ENCODE measurements at places on chromosomes 1 and 21.

GRCh38 chr1:29043274-29043965 is 80.3 kb downstream of the TMEM200B start:
- no peak for DNase-seq

DNA sequence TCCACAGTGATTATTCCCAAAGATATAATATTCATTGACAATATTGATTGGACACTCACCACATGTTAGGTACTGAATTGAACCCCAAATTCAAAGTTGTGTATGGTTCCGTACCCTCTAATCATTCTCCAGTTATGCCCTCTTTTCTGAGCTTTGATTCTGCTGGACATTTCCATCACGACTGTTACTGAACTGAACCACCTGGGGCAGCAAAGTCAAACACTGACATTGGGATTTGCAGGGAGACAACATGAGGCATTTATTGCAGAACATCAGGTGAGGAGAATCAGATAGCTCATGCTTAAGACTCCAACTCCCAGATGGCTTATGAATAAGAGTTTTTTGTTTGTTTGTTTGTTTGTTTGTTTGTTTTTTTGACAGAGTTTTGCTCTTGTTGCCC is 420.9 kb downstream of the DISC1 start:
- no peak for DNase-seq

GRCh38 chr1:237562242-237562823 is 328.4 kb downstream of the ZP4 start:
- DNase-seq: no peak

GRCh38 chr1:143497374-143497747 is 474.4 kb downstream of the FAM72C start:
- DNase-seq: peak; percentile 12

DNA sequence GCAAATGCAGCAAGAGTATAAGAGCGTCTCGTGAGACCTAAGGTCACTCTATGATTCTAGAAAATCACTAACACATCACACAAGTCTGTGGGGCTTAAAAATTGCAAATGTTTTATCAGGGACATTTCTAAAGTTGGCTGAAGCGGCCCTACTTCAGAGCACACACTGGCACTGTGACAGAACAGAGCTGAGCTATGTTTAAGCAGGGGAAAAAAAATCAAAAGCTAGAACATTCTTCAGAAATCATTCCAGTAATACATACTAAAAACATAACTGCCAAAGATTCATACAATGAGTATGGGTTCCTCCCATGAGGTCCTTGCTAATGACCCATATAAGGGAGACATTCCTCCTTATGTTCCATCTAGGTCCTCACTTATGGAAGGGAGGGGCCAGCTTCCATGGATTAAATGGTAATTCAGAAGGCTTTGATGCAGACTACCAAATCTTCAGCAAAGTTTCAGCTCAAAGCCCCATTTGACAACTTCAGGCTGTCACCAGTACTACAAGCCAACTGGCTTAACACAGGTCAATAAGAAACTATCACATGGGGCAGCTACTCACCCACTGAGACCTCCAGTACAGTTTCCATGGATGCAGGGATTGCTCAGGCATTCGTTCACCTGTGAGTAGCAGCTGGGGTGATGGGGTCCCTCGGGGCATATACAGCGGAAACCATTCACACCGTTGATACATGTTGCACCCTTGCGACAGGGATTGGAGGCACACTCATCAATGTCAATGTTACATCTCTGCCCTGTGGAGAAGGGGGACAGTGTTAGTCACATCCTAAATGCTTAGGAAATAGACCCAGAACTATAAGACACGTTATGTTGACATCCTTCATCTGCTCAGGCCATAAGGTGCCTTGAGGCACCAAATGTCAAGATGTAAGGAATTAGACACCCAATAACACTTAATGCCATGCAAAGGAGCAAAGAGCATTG is 58.4 kb upstream of the ADAM30 start:
- DNase-seq: no peak

- DNase-seq: no peak
Measured at GRCh38 chr1:63042278-63042677, 258.3 kb downstream of the ATG4C start.

DNA sequence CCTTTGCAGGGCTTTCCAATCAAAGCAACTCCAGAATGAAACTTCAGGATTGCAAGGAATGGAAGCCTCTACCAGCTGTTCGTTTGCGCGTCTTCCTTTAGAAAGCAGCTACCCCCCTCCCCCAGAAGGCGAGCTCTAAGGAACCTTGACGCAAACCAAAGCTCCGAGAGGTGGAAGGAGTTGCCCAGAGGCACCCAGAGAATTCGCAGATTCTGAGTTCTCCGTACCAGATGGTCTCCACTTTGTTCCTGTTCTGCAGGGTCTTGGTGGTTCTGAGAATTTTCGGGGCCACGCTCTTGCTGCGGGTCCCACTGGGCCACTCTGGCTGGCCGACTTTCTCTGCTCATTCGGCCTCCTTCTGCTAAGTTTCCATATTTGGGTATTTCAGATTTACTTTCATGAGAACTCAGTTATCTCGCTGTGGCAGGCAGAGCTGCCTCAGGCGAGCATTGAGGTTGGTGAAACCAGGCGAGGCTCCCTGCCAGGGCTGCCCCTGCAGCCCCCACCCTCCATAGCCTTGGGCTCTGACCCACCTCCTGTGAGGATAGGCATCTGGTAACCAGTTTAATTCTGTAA is 801 bp downstream of the TRAF5 start:
- DNase-seq: peak; percentile 52

GRCh38 chr1:30901798-30902581 is 6.6 kb downstream of the SDC3 start:
- no peak for DNase-seq

GRCh38 chr21:44724926-44725325 is 13.6 kb upstream of the TSPEAR start:
- peak; percentile 19 for DNase-seq

- DNase-seq: peak; percentile 48
Measured at GRCh38 chr1:116861137-116861536, 48.6 kb upstream of the PTGFRN start.

DNA sequence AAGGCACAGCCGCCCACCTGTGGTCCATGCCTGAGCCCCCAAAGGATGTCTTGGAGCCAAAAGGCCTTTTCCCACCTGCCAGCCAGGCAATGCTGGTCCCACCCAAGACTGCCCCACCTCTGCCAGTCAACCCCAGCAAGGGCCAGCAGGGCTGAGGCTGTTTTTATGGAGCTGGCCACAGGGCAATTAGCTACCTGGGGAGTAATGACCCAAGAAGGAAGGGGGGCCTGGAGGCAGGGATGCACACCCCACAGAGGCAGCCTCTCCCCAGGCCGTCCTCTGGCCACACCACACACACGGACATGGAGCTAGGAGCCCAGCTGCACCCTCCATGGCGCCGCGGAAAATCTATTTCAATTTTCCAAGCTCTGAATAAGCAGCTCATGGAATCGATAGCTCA is 27.2 kb downstream of the CHD5 start:
- no peak for DNase-seq

- DNase-seq: no peak
Measured at GRCh38 chr1:213507472-213508223, 456.6 kb downstream of the RPS6KC1 start.

- no peak for DNase-seq
Measured at GRCh38 chr1:152886085-152886484, 8.0 kb downstream of the SMCP start.

GRCh38 chr1:44777547-44777946 is 2.2 kb downstream of the RPS8 start:
- no peak for DNase-seq

GRCh38 chr21:44332383-44332782 is 6.8 kb downstream of the CFAP410 start:
- no peak for DNase-seq

GRCh38 chr1:100710906-100711682 is 8.4 kb upstream of the VCAM1 start:
- DNase-seq: no peak

- no peak for DNase-seq
Measured at GRCh38 chr1:114108751-114109255, 44.9 kb downstream of the SYT6 start.

GRCh38 chr1:43706598-43707189 is 642 bp upstream of the ST3GAL3 start:
- DNase-seq: peak; percentile 72

DNA sequence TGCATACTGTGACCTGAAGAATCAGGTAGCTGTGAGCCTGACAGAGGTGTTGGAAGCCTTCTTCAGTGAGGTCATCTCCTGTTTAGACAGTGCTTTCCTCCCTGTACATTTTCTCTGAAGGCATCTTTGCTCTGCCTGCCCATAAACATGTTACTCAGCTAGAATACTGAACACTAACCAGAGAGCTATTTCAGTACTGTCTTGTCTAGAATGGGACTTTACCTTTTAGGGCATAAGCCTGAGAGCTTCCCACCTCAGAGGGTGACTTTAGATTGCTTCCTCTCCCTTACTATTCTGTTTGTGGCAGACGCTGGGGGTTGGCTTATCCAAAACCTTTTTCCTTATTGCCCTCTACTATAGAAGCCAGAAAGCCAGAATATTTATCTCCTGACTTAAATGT is 23.3 kb upstream of the ZNF326 start:
- no peak for DNase-seq

GRCh38 chr1:113073479-113073950 is 517 bp downstream of the LRIG2 start:
- DNase-seq: peak; percentile 74

DNA sequence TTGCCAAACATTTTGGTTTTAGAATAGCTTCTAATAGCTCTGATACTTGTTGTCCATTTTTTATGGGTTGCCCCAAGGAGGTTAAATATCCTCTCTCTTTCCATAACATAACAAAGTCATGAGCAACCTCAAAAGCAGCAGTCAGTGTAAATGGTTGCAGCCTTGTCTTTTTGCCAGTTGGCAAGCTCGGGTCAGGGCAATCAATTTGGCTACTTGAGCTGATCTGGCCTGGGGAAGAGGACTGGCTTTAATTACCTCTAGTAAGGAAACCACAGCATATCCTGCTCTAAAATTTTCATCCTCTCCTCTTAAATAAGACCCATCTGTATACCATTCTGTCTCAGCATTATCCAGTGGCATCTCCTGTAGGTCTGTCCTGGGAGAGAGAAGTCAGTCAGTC is 21.2 kb upstream of the FMO4 start:
- no peak for DNase-seq

DNA sequence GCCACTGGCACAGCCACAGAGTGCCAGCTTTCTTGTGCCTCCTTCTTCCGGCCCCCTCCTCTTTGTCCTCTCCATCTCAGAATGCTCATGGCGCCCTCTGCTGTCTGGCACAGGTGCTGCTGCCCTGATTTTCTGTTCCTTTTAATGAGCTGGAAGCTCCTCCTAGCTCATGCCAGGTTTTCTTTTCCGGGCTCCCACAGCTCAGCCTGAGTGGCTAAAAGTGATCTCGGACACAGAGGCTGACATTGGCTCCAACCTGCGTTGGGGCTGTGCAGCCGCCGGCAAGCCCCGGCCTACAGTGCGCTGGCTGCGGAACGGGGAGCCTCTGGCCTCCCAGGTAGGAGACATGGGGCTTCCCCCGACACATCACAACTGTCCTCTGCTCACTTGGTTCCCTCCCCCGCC is 18.7 kb downstream of the CNTN2 start:
- peak; percentile 90 for DNase-seq

DNA sequence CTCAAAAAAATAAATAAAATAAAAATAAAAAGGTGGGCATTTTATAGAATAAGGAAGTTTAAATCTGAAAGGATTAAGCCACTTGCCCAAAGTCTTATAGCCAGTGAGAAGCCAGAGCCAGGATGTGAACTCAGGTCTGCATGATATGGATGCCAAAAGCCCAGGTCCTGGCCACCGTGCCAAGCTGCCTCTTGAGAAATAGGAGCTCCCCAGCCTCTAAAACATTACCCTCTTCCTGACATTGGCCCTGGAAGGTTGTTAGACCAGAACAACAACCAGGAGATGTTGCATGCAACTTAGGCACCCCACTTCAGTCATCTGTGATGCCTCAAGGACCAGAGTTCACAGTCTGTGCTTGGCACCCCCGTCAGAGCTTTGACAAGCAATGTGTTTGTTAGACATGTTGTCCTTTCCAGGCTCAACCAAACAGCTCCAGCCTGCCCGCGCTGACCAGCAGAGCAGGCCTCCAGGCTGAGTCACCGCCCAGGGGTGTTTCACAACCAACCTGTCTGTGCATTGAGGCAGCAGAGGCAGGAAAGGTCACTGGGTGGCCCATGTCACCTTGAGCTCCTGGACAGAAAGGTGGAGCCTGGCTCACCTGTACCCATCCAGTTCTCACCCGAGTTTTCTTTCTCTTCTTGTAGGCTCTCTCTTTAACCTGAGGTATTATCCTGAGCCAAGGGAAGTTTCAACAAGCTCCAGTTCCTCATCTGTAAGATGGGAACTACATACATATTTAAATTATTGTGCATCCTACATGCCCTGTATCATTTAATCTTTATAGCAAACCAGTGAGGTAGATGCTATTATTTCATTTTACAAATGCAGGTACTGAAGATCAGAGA is 14.9 kb upstream of the MED18 start:
- no peak for DNase-seq

DNA sequence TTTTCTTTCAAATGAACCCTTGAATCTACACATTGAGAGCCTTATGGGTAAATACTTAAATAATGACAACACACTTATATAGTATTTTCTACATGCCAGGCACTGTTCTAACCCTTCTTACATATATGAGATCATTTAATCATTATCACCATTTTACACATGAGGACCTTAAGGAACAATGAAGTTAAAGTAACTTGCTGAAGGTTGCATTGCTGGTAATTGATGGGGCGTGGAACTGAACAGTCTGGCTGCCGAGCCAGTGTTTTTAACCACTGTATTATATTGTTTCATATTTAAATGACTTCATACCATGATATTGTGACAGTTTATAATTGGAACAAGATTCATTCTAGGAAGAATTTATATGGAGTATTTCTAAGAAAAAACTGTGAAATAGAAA is 111.9 kb upstream of the TENT5C start:
- DNase-seq: no peak

DNA sequence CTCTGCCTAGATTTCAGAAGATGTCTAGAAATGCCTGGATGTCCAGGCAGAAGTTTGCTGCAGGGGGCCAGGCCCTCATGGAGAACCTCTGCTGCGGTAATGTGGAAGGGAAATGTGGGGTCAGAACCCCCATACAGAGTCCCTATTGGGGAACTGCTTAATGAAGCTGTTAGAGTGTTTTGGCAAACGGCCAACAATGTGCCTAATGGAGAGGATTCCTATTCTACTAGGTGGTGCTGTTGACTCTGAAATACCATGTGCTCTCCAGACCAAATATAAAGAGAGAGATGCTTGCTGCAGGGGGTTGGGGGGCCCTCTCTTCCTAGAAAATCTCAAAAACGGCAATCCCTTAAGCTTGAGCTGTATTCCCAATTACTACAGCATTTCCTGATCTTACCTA is 57.1 kb upstream of the DR1 start:
- DNase-seq: no peak

- no peak for DNase-seq
Measured at GRCh38 chr1:16076031-16076864, 2.8 kb upstream of the FAM131C start.

- DNase-seq: peak; percentile 48
Measured at GRCh38 chr1:220528679-220529501, 954 bp downstream of the MARK1 start.

- no peak for DNase-seq
Measured at GRCh38 chr1:106465666-106466065, 590.8 kb upstream of the PRMT6 start.

GRCh38 chr1:3939242-3940080 is 39.4 kb upstream of the C1orf174 start:
- DNase-seq: no peak

- no peak for DNase-seq
Measured at GRCh38 chr1:21160263-21160796, 16.4 kb downstream of the EIF4G3 start.

All from H9 (cell line).